Stimulated activated CD8-positive, alpha-beta memory T cell treated with anti-CD3 and anti-CD28 coated beads, Interleukin-4, amount 100 ng/mL, for 1 hour (primary cell): ENCODE measurements at places on chromosomes 3 and 15.
A peak's percentile ranks its signal among the peaks of the same experiment; 100 is the strongest.

DNA sequence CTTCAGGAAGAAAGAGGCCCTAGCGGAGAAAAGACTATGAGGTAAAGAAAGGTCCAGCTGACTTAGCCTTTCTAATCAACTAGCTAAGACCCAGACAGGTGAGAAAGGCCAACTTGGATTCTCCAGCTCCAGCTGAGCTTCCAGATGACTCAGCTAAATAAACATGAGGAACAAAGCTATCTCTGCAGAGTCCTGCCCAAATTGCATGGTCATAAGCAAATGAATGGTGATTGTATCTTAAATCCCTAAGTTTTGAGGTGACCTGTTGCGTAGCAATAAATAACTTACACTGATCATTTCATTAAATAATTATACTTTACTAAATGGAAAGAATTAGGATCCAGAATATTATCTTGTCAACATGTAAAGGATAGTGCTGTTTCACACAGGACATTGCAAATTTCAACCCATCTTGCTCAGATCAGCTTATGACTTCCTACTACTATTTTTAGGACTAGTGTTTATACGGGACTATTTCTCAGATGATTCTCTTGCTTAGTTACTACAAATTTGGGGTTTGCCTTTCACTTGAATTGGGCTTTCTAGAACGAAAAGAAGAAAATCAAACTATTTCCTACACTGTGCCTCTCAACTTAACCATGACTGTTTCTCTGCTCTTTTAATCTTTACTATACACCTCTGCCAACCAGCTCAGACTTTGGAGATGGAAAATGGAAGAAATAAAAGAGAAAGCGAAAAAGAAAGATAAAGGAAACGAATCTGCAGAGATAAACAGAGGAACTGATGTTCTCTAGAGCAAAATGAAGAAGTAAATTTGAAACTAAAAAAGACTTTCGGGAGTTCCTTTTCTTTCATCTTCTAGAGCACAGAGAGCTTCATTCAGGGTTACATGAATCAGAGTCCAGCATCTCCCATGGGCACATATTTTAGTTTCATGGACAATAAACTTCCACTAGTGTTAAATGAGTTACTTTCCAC, 6.6 kb upstream of the ADGRG7 start:
- DNase-seq = no peak

DNA sequence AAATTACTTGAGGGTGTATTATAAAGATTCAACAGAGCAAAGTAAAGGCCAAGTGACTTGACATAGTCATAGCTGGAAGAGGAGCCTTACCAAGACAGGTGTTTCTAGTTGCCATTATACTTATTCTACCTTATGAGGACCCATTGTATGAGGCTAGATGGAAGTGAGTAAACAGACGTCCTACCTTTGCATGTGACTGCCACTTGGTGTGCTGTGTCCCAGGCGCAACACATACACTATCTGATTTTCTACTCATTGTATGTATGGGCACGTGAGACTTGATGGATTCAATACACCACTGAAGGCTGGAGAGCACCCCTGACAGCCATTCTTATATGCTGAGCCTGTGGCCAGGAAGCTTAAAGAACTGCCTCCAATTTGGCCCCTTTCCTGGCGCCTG, 40.5 kb downstream of the BOC start:
- no peak for DNase-seq

DNA sequence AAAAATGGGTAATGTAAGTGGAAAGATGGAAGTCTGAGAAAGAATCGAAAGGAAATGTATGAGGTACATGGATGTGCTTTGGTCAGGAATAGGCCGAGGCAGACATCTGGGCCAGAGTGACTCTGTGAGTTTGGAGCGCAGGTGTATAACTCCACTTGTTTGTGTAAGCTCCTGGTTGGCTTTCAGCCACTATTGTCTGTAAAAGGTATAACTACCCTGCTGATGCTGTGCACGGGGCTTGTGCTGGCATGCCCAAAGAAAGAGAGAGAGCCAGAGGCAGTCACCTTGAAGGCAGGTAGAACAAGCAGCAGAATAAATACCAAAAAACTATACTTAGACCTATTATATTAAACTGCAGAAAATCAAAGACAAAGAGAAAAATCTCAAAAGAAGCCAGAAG, 32.7 kb upstream of the CD96 start:
- DNase-seq = no peak

DNA sequence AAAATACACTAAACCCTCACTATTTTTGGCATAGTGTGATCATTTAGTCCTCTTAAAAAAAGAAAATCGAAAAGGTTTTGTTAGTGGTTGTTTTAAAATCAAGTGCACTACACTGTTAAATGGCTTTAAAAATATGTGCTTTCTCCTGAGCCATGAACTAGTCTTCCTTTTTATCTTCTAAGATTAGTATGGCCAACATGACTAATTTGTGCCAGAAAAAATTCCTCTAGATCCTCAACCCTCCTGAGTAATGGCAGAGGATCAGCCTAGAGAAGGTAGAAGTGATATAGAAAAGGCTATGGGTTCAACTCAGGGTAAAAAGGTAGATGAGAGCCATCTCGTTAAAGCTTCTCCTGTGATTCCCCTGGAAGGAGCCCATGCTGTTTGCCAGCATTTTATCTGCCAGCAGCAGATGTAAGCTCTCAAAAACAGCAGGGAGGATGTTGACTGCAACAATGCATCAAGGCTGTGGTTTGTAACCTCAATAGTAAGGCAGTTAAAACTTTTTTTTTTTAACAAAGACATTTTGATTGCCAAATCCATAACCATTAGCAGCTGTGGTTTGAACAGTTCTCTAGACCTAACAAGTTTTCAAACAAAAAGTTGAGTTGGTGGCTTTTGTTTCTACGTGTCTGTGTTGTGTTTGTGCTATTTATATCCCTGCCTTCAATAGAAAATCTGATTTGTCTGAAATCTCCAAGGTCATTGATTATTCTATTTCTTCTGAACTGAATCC, 30.2 kb upstream of the ZNF609 start:
- DNase-seq = peak; percentile 9

- no peak for DNase-seq
Observed at GRCh38 chr3:174197416-174197815, 661.7 kb upstream of the NAALADL2 start.

DNA sequence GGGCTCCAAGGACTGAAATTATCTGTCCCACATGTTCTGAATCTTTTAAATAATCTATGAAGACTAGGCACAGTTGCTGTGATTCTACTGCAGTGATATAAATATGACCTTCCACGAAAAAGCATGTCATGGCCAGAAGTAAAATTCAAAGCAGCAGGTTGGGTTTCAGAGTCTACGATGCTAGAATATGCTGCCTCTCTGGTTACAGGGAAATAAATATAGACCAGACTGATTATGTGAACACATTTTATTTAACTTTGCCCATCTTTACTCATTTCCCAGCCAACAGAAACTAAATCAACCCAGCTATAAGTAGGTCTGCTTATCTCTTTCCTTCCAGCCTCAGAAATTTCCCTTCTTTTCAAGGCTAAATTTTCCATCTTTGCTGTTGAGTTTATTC, 19.9 kb upstream of the TM6SF1 start:
- DNase-seq = no peak

- no peak for DNase-seq
Observed at GRCh38 chr3:9727743-9728142, 3.8 kb upstream of the BRPF1 start.

DNA sequence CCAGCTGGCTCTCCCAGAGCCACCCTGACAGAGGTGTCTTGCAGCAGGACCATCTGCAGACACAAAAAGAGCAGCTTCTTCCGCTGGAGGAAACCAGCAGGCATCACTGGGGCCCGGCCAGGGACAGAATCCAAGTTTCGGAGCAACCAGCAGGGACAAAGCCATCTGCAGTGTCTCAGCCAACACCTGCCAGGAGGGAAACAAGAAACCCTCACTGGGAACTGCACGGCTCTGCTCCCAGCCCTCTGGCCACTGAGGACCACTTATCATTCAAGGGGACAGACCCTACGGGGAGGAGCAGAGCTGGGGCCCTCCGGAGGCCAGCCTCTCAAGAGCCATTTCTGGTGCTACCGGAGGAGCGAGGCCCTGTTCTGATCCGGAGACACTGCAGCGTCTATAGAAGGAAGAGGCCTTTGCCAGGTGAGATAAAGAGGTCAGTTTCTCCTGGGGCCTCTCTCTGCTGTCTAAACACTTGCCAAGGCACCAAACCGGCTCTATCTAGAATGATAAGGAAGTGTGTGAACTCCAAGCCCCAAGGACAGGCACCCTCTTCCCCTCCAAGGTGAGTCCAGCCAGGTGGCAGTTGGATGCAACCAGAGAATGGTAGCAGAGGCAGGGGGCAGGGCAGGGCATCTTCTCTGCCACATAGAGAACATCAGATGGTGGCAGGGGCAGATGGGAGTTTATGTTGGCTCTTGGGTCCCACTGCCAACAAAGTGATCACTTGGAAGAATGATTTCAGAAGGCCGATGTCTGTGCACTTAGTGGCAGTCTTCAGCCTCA, 89.0 kb downstream of the CHSY1 start:
- DNase-seq = no peak

DNA sequence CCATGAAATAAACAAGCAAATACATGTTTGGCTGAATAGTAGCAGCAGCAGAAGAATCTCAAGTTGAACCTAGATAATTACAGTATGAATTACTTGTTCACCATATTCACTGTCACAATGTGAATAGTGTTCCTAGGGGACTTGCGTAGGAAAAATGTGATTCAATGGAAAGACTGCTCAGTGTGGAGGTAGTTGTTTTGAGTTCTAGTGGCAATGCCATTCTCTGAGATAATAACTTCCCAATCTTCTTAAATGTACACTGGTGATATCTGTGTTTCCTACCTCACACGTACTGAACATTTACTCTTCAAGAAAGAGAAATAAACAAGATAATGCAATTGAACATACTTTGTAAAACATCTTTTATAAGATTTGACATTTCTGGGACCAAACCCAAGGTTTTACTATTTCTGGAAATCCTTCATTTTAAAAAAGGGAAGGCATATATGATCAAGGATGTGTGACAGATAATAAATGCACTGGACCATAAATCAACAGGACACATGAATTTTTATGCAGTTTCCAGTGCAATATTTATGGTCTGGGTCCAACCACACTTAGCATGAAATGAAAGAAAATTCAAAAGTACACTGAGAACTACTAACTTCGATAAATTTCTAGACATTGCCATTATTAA, 598.3 kb upstream of the ZNF385D start:
- no peak for DNase-seq

DNA sequence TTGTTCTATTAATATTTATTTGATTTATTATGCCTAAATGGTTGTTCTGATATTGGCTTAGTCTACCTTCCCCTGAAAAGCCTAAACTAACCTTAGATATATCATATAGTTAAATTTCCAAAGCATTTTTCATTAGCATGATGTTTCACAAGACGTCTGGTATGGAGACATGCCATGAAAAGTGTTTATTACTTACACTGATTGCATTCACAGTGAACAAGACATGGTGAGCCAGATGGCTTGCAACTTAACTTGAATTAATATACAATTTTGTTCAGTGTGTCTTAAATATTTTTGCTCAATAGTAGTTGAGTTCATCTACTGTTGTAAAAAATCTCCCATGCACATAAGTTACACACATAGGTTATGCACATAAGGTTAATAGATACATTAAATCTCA, 758.4 kb downstream of the NSUN3 start:
- no peak for DNase-seq

DNA sequence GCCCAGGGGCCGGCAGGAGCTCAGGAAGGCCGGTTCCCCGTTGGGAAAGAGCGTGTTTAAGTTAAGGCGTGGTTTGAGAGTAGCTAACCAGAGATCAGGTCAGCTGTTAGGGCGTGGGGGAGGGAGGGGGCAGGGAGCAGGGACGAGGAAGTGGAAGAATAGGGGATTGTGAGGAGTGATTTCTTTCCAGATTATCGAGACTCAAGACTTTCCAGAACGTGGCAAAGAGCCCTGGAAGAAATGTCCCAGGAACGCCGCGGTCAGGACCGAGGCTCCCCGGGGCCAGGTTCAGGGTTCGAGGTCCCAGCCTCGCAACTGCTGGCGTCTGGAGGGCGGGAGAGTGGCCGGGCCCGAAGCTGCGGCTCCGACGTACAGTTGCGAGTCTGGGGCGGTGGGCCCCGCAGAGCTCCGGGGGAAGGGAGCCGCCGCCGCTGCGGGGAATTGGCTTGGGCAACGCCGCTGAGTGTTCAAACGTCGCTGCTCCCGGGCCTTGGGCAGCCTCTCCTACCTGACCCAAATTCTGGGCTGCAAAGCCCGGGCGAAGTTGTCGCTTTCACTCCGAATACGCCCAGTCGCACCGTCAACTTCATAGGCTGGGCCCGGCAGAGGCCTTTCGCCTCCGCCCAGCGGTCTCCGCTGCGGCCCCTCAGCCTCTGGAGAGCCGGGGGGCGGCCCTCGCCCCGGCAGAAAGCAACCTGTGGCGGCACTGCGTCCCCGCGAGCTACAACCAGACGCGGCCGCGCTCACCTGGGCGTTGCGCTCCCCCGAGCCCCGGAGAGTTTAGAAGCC, 9.5 kb downstream of the ISL2 start:
- DNase-seq = no peak

- DNase-seq = no peak
Observed at GRCh38 chr15:79008659-79009058, 63.8 kb upstream of the CTSH start.

- DNase-seq = no peak
Observed at GRCh38 chr3:25510797-25511196, 82.7 kb downstream of the RARB start.

DNA sequence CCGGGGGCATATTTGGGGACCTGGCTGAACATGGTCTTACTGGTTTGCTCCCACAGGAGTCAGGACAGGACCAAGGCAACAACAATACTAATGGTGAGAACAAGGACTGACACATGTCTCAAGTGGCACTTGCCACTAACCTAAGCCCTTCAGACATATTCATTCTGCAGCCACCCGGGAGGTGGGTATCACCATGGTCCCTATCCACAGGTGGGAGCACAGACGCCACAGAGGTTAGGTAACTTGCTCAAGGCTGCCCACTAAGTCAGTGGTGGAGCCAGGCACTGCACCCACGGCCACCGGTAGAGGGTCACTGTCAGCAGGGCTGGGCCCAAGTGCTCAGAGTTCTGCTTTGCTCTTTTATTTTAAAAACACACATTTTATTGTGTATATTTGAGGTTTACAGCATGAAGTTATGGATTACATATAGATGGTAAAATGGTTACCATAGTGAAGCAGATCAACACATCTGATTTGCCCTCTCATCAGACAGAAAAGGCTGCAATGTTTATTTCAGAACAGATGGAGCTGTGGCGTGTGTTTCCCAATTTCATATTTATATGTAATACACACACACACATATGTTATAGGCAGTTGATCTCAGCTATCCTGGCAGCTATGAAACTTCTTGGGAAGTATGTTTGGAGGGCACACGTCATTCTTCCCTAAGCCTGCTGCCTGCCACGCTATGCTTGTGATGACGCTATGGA, 30.0 kb upstream of the SLC41A3 start:
- DNase-seq = no peak

DNA sequence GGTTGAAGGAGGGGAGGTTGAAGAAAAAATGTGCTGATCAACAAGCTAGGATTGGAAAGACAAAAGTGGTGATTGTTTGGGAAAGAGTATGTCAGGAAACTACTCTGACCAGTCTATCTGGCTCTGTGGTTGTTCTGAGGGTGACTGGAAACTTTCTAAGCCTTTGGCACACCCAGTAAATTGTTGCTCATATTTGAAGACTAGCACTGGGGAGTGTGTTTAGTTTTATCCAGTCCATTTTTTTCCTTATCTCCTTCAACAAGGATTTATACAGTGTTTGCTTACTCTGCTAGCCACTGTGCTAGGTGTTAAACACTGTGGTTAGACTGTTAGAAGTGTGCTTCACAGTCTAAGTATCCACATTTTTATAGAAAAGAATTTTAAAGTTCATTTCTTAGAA, 28.8 kb downstream of the PPM1L start:
- no peak for DNase-seq
